ENCODE measurements at places on chromosomes 2 and 18. TPM values are rescaled to one million over a fixed set of nuclear protein-coding genes. Genes with fewer than 3 reads are reported as not detected.

The C2orf72 gene
- total RNA-seq = 112 TPM

The SPATA3 gene
- not detected for total RNA-seq

The CAB39 gene
- 83.9 TPM for total RNA-seq

The MYO5B gene
- total RNA-seq = 41.9 TPM

The RAX gene
- total RNA-seq = not detected

The LCT gene
- 3.2 TPM for total RNA-seq
